ENCODE measurements at places on chromosomes 6 and 20.
A peak's percentile ranks its signal among the peaks of the same experiment; 100 is the strongest.

DNA sequence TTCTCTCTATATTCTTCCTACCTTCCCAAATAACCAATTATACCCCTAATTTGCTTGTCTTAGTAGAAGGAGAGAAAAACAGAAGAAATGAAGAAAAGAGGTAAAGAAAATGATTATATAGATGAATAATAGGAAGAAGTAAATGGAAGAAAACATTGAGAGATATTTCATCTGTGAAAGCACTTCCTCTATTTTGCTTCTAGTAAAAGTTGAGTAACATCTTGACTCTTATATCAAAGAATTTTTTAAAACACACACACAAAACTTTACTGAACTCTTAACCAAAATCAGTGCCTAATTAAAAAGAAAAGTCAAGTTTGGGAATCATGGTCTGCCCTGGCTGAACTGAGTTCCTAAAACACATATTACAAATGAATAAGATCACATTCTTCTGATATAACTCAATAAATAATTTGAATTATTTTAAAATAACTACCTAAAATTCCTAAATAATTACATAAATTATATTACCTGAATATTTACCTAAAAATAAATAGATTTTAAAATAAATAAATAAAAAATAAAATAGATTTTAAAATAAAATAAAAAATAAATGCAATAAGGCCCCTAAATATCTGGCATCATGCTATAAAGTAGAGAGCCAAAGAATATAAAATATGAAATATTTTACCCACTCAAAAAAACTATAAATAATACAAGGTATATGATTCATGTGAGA lies 8.8 kb downstream of the SLC17A2 start:
- no peak for DNase-seq

GRCh38 chr6:32933661-32934085 lies 7.2 kb downstream of the HLA-DMB start:
- DNase-seq = peak; percentile 74

GRCh38 chr20:48066851-48067250 lies 281.6 kb upstream of the SULF2 start:
- DNase-seq = no peak

DNA sequence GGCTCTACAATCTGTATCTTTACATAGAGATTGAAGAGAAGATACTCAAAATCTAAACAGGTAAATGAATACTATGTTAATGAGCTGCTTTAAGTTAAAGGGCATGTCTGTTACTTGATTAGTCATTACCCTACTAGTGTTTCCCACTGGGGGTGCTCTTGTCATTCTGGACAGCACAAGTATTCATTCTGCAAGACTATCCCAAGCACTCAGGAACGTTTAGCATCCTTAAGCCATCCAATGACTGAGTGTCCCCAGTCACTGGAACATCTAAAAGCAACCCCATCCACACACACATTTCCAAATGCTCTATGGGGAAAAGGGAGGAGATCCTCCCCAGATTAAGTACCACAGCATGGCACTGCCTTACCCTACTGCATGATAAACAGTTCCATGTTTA lies 25.7 kb downstream of the EZR start:
- DNase-seq = no peak

- no peak for DNase-seq
Observed at GRCh38 chr6:168496139-168496996, 55.4 kb downstream of the SMOC2 start.

DNA sequence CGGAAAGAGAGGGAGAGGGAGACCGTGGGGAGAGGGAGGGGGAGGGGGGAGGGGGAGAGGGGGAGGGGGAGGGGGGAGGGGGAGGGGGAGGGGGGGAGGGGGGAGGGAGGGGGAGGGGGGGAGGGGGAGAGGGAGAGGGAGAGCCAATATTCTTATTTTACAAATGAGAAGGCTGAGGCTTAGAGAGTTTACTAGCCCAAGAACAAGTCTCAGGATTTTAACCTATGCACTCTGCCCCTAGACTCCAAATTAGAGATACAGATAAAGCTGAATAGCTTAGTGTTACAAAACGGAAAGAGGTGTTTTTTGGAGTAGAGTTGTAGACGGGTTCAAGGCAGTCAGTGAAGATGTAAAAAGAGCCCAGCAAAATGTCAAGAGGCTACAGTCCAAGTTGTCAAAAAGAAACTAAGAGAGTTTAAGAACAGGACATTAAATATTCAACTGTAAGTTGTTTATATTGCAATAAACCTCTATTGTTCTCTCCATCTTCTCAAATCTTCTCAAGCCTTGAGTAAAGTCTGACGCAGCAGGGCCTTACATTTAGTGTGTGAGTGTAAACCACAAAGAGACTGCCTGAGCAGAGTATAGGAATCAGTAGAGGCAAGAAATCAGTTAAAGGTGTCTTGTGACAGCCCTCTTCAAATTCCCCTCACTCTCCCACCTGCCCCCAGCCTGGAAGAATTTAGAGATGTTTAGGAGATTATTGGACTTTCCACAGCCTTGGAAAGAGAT lies 34.9 kb upstream of the AKIRIN2 start:
- DNase-seq = no peak

GRCh38 chr6:63636518-63637021 lies 968 bp downstream of the PHF3 start:
- DNase-seq = peak; percentile 56

GRCh38 chr20:17771206-17772004 lies 71.6 kb downstream of the BANF2 start:
- no peak for DNase-seq

- no peak for DNase-seq
Observed at GRCh38 chr6:71107911-71108420, 151.1 kb upstream of the B3GAT2 start.

DNA sequence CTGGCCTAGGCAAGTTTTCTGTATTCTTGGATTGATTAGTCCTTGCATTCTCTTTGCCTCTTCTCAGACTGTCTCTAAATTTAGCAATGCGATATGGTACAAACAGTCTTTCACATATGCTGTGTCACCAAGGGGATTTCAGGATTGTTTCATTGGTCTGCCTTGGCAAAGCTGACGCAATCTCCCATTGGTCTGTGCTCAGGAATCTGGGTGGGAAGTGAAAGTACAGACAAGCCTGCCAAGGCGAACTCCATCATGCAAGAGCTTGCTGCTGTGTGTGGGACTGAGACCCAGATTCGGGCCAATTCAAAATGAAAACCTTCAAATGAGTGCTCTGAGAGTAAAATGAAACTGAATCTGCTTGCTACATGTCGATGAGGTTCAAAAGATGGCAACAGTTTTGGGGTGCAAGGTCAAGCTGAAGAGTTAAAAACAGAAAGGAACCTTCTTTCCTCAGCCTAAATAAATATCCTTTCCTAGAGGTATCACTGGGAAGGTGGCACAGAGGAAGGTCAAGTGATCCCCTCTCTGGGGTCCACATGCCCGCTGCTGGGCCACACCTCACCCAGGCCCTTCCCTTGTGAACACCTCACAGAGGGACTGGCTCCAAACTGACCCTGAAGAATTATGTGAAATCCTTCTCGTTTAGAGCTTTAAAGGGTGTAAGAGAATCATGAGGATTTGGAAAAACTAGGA lies 198.8 kb upstream of the PREP start:
- DNase-seq = peak; percentile 15

- no peak for DNase-seq
Observed at GRCh38 chr6:162697872-162698403, 29.6 kb downstream of the PRKN start.

- DNase-seq = no peak
Observed at GRCh38 chr6:80020381-80021120, 16.1 kb downstream of the TTK start.

- DNase-seq = no peak
Observed at GRCh38 chr20:4413314-4414049, 308.2 kb upstream of the PRND start.

GRCh38 chr20:40849456-40849855 lies 160.4 kb upstream of the MAFB start:
- no peak for DNase-seq

DNA sequence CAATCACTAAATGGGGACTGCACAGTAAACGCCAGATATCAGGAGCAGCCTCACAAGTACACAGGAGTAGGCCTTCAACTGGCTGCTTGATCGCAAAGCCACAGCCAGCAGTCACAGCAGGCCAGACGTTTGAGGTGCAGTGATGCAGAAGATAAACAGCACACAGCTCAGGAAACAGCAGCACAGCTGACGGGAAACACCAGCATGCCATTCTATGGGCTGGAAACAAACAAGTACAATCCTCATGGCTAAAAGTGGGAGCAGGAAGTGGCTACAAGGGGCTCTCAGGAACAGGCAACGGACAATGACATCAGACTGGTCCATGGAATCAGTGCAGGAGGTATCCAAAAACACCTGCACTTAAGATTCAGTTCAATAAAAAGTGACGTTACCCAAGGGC lies 111.0 kb downstream of the DTNBP1 start:
- DNase-seq = no peak

DNA sequence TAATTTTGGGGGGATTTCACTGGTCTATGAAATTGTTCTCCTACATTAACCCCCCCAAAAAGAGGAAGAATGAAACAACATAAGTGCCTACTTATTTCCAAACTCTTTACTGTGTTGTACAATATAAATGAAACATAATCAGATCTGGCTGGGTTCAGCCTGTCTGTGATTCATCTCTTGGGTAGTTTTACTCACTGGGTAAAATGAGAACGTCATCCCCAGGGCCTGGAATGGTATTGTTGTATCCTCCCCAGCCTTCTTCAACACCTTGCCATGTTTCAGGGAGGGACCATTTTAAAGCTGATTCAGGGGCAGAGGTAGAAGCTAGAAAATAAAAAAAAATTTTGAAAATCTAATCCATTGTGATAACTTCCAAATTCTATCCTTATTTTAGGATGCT lies 256.7 kb downstream of the PKHD1 start:
- no peak for DNase-seq

- no peak for DNase-seq
Observed at GRCh38 chr6:53162606-53163005, 14.0 kb upstream of the GCM1 start.

DNA sequence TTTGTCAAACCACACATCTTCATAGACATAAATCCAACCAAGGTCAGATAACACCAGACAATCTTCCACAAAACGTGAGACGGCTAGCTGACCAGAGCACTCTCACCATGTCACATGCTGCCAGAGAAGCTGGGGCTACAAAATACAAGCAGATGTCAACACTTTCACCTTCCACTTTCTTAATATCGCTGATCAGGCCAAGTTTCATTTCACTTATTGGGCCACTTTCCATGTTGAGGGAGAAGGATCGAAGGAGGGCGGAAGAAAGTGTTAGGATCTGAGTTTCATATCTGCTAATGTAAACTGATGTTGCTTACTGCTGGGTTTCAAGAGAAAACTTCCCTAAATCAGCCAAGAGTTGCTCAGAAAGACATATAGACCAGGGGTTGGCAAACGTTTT lies 177.0 kb upstream of the PRDM1 start:
- DNase-seq = no peak

DNA sequence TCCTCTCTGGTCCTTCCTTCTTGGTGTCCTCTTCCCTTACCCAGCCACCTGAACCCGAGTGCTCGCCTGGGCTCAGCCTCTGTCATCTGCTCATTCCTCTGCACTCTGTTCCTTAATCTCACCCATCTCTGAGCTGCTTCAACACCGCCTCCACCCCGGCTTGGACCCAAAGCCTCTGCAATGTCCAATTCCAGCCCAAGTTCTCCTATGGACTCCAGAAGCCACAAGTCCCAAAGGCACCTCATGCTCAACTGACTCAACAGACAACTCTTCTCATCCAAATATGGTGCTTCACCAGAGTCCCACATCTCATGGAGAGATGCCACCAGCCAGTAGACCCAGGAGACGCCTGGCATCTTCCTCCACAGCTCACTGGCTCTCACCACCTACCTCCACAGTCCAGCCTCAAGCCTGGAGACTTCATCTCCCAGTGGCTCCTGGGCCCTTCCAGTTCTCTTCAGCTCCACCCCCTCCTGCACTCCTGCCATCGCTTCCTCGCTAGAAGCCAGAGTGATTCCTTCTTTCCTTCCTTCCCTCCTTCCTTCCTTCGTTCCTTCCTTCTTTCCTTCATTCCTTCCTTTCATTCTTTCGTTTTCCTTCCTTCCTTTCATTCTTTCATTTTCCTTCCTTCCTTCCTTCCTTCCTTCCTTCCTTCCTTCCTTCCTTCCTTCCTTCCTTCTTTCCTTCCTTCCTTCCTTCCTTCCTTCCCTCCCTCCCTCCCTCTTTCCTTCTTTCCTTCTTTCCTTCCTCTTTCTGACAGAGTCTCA lies 40.9 kb upstream of the NNAT start:
- DNase-seq = no peak

DNA sequence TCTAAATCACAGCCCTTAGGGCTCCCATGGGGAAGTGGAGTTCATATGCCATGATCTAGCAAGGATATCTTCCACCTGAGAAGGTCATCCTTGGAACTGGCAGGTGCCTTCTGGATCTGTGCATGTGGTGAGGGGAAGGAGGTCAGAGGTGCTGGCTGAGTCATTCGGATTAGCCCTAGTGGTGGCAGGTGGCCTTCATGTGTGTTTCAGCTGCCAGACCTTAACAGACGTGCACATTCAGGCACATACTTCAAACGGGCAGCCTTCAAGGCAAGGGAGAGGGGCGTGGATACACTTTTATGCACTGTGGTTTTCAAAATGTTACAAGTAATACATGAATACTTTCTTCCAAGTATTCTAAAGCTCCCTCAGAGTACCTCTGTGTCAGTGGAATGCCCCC lies 51.2 kb downstream of the BMP6 start:
- DNase-seq = no peak

GRCh38 chr20:1154691-1155090 lies 30.1 kb downstream of the TMEM74B start:
- DNase-seq = no peak

DNA sequence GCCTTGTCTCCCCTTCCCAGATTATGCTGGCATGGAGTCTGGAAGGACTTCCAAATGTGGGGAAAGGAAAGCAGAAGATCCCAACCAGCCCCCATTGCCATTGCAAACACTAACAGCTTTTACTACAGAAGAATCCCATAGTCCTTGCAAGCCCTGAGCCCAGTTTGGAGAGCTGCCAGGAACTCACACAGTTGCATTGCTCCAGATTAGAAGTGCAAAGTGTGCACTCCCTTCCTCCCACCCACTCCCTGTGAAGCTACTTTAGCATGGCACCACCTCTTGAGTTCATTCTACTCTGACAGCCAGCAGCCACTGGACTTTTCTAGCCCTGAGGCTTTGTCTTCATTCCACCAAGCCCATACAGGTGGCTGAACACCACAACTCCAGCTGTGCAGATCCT lies 67.6 kb downstream of the SLC22A2 start:
- DNase-seq = no peak
